Stimulated activated CD4-positive, alpha-beta T cell treated with anti-CD3 and anti-CD28 coated beads, Interleukin-1b, Interleukin-23, amount 100 ng/mL, for 1 hour (primary cell): ENCODE measurements at places on chromosomes 4 and X.

- DNase-seq, result no peak
Measured at GRCh38 chrX:101415180-101416145, 7.4 kb downstream of the HNRNPH2 start.

DNA sequence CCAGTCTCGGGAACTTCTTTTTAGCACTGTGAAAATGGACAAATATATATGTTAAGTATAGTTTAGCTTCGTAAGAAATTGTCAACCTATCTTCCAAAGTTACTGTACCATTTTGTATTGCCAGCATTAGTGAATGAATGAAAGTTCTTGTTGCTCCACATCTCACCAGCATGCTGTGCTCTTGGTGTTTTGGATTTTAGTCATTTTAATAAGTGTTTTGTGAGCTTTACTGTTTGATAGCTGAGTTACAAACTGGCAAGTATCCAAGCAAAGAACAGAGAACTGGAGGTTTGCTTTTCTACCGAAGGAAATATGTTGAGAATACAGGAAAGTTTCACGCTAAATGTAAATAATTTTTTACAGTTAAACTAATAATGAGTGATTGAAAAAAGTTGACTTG is 33.0 kb downstream of the SNCA start:
- DNase-seq, result no peak

GRCh38 chrX:53268173-53268572 is 13.2 kb downstream of the IQSEC2 start:
- no peak for DNase-seq

DNA sequence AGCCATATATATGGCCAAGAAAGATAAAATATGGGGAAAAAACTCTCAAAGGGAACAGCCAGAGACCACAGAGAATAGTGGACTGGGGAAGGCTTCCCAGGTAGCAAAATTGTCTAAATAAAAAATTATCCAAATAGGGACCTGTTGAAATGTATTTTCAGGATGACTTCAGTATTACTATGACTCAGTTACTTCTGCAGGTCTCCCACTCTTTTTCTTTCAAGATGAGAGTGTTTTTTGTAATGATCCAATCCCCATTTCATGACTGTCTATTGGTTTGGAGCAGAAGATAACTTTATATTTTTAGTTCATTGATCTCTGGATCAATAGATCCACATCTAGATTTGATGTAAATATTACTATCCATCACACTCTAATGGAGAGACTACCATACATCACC is 372.1 kb upstream of the EMCN start:
- DNase-seq, result no peak
